ENCODE measurements at places on chromosomes 4 and X.

- DNase-seq = no peak
These were observed 72.0 kb downstream of the TSPAN5 start for GRCh38 chr4:98586291-98586961.

GRCh38 chr4:95548738-95549245 is at the start of gene UNC5C:
Gene UNC5C (minus strand): TSS chr4:95548973.
- no peak for DNase-seq

GRCh38 chrX:42128020-42128419 is 204.7 kb upstream of the CASK start:
- no peak for DNase-seq

- no peak for DNase-seq
These were observed 594.7 kb upstream of the GALNT7 start for GRCh38 chr4:172573899-172574298.

GRCh38 chr4:164081801-164082200 is 587.3 kb downstream of the TMA16 start:
- DNase-seq = no peak

DNA sequence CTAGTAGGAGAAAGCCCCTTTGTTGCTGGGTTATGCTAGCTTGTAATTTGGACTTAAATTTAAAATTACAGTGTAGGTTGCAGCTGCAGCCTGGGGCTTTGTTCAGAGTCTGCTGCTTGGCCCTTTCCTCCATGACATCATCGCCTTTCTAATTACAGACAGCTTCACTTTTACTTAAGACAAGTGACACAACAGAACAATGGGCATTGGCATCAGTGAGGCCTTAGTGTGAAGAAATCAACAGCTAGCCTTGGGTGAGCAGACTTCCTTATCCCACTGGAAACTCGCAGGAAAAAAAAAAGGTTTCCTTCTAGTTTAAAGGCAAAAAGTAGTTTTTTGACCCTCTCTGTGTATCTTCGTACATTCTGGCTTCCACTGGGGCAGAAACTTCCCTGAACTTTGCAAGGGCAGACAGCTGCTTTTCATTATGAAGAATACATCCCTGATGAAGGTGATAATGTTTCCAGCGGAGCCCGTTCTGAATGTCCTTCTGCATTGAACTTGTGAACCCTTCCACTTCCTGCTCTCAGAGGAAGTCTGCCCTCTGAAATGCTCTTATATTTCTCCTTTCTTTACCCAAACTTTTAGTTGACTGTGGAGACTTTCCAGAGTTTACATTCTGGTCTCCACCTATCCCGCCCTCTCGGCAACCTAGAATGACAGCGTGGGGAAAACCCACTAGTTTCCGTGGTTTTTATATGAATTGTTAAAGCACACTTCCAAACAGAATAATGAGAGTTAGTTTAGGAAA is 123.2 kb upstream of the FAM9C start:
- peak; percentile 7 for DNase-seq

DNA sequence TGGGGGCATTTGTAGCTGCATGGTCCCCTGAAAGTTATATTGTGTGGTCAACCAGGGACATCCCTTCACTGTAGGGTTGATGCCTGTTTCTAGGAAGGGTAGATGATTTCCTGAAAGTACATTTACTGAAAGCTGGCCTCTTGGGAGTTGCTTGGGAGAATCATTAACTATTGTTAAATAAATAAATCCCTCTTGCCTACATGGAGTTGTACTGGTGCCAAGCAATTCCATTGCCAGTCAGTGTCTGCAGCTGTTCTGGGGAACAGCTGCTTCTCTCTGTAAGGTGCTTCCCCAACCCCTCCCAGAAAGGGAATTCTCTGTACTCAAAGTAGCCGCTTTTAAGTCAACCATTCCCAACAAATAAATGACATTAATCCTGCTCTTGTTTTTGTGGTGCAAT is 51.1 kb downstream of the C4orf51 start:
- DNase-seq = no peak

GRCh38 chrX:13371186-13371585 is 51.3 kb upstream of the ATXN3L start:
- DNase-seq = no peak

- DNase-seq = no peak
These were observed 118.1 kb downstream of the ENPP6 start for GRCh38 chr4:184099535-184099966.

- no peak for DNase-seq
These were observed 21.0 kb upstream of the JAKMIP1 start for GRCh38 chr4:6221301-6221850.

DNA sequence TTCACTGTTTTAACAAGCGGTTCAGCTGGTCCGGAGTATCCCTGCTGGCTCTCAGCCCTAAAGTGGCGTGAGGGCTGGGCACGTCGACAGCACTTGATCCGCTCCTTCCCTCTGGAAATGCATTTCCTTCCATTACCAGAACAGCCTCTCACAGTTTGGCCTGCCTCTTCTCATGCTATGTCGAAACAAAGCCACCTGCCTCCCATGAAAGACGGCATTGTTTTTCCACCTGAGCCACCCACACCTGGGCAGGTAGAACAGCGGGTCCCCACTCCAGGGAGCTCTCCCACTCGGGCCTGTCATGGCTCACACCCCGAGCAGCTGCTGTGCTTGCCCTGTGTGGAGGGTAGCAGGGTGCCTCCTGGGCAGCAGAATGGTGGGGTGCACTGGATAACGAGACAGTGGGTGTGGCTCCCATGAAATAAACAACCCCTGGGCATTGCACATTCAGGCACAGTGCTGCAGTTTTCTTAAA is 86.2 kb downstream of the FHDC1 start:
- no peak for DNase-seq

DNA sequence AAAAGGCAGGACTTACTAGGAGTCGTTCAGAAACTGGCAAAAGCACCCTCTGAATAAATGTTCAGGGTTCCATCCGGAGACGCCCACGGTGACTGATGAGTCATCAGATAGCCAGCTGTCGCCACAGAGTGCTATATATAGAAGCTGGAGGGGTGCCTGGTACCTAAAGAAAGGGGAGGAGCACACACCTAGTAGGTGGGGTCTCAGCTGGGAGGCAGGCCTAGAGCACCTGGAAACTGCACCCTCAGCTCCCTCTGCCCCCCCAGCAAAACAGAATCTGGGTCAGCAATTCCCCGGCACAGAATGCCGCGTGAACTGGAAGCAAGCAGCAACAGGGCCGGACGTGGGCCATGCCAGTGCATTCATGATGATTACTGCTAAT is 242.0 kb downstream of the BCOR start:
- peak; percentile 69 for DNase-seq

- no peak for DNase-seq
These were observed 136.5 kb upstream of the GALNTL6 start for GRCh38 chr4:171676555-171677215.

DNA sequence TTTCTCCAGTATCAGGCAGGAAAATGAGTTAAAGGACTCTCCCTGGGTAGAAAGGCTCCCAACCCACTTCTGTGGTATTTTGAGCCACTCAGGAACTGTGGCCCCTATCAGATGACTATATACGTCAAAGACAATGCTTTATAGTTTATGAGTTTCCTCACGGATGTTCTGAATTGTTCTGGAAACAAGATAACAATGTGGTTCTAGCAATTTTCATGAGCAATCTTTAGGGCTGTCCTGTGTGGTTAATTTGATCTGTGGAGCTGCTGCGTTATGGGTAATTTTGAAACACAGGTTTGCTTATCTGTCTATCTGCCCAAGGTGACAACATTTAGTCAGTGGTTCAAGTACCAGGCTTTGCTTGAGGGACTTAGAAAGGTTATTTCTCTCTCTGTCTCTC is 46.7 kb upstream of the IL2 start:
- no peak for DNase-seq

- DNase-seq = no peak
These were observed 1028.1 kb downstream of the C4orf33 start for GRCh38 chr4:130124066-130124465.

DNA sequence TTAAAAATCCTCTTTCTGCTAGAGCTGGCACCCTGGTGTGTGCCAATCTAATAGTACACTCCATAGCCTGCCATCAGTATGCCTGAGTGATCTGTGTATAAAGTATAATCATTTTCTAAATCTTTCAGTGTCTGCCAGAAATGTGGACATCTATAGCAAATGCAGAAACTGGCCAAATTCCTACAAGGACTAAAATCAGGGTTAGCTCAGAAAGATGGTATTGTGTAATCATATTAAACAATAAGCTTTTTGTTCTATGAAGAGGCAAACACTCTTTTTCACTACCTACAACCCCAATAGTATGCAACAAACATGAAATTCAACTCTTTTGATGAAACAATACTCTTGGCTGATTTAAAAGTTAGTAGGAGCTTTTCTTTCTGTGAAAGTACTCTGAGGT is 7.7 kb upstream of the TXLNG start:
- DNase-seq = no peak

DNA sequence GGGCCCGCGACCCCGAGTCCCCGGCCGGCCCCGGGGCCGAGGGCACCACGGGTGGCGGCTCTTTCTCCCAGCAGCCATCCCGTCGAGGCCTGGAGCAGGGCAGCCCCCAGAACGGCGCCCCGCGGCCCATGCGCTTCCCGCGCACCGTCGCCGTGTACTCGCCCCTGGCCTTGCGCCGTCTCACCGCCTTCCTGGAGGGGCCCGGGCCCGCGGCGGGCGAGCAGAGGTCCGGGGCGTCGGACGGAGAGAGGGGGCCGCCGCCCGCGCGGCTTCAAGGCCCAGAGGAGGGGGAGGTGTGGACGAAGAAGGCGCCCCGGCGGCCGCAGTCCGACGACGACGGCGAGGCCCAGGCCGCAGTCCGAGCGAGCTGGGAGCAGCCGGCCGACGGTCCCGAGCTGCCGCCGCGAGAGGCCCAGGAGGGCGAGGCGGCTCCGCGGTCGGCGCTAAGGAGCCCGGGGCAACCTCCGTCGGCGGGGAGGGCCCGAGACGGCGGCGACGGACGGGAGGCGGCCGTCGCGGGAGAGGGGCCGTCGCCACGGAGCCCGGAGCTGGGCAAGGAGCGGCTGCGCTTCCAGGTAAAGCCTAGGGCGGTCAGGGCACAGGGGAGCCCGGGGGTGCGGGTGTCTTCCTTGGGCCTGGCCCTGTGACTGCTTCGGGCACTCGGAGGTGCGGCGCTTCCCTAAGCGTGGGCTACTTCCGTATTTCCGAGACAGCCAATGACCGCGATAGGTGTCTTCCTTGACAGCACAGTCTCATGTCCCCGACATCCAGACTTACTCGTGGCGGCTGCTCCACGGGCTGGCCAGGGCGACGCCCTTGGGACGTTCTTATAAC is 845 bp downstream of the ZAR1 start:
- no peak for DNase-seq

GRCh38 chr4:26985873-26986272 is 125.2 kb downstream of the STIM2 start:
- no peak for DNase-seq

- no peak for DNase-seq
These were observed 212.2 kb downstream of the LDB2 start for GRCh38 chr4:16686195-16686594.

DNA sequence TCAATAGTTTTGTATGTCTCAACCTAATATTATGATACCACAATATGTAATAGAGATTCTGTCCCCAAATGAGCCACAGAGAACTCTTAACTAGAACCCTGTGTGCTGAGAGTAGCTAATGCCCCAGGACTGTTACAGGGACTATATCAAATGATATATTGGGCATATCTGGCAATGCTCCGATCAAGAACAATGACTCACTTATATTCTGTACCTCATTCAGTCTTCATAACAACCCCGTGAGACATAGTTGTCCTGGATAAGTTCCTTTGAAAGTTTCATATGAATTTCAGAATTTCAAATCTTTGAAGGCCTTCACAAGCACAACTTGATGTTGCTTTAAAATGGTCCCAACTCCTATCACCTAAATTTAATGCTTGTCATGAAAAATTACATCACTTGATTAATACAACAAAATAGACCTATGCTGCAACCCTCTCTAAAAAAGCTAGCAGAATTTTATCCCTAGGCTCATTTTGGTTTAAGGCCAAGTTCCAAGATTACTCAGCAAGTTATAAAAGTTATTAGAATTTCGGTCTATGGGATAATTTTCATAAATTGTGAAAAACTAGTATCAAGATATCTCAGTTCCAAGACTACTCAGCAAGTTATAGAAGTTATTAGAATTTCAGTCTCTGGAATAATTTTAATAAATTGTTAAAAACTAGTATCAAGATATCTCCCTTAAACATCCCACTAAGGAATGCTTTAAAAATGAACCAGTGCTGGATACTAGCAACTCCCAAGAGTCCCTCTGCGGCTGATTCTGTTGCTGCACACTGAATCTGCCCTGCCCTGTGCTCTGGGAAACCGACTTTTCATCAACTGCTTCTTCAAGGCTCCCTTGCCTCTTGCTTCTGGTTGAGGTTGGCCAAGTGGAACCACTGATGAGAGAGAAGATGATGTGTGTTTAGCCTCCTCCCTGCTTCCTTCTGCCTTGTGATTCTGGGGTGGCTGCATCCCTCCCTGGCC is 6.0 kb upstream of the ANXA3 start:
- no peak for DNase-seq

DNA sequence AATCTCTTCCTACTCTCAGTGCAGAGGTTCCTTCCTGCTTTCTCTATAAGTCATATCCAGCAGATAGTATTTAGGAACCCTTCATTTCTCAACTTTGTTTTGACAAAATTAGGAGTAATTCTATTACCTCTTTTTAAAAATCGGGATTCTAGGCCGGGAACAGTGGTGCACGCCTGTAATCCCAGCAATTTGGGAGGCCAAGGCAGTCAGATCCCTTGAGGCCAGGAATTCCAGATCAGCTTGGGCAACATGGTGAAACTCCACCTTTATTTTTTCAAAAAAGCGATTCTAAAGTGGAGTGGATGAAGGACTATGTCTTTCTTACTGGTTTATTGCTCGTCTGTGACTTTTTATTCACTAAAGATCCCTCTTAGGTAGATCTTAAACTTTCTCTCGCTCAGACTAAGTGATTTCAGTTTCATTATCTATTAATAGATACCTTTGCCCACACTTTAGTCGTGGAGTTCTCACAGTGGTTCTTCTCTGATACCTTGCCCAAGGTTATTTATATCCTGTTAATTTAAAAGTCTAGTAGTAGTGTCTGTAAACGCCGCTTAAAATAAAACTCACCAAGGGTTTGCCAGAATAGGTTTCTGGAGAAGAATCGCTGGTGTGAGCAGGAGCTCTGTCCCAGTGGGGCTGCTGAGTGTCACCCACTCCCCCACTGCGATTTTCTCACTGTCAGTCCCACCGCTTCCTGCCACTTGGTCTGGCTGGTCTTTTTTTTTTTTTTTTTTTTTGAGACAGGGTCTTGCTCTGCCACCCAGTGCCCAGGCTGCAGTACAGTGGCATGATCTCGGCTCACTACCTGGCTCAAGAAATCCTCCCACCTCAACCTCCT is 27.0 kb upstream of the TMEM131L start:
- DNase-seq = peak; percentile 21

DNA sequence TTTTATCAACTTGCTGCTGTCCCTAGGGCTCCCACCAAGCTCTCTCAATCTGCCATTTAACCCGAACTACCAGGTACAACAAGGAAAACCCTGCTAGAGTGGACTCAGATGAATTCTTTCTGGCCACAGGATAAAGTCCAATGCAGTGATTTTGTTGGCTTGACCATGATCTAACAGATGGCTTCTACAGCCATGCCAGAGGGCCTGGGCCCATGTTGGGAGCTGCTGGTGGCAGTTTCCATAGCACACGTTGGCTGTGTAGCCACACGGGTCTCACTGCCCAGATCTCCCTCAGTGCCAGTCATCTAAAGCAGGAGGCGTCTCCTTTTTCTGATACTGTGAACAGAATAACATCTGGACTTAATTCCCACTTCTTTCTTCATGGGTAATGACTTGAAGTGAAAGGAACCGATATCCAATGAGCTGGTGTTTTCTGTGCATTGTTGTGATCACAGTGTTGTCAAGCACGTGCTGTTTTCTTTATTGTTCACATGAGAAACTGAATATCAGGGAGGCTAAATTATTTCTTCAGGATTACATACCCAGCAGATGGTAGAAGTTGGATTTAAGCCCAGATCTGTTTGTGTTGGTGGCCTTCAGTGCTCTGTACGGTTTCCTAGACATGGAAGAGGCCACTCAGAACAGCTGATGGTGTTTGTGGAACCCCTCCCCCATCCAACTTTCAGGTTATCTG is 85.2 kb upstream of the CLCN4 start:
- DNase-seq = no peak
